ENCODE measurements at places on chromosomes 11 and 22. TPM values are rescaled to one million over a fixed set of nuclear protein-coding genes. Genes with fewer than 3 reads are reported as not detected.

Gene POTEH
- total RNA-seq, result not detected

Gene ZNRF3
- total RNA-seq, result 70.2 TPM

Gene APOA5
- not detected for total RNA-seq

DNA sequence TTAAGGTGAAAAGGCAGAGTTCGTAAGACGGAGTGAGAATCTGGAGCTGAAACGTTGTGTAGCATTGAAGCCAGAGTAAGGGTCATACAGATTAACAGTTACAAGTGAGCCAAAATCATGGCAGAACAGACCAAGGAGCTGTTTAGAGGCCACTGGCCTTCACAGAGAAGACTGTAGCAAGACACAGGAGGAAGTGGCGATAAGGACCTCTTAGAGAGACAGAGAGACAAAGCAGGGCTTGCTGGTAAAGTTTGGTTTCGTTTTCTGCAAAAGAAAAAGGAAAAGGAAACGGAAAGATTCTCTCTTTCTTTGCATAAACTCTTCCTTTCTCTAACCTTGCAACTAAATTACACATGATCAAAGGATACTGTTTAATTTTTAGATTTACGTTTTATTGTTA, 83.0 kb downstream of the AASDHPPT start:
- DNase-seq, result no peak

GRCh38 chr11:19253817-19254216, 13.1 kb upstream of the E2F8 start:
- no peak for DNase-seq

GRCh38 chr11:64241491-64242374, 838 bp downstream of the FKBP2 start:
- peak; percentile 46 for DNase-seq

All from HT-29 (cell line).